GM12878 (cell line): ENCODE measurements at places on chromosomes 4 and X.

GRCh38 chrX:15749642-15750610 lies 11.9 kb downstream of the CA5B start:
- no peak for DNase-seq

- no peak for DNase-seq
These were observed 176.5 kb downstream of the AR start for GRCh38 chrX:67720344-67720743.

DNA sequence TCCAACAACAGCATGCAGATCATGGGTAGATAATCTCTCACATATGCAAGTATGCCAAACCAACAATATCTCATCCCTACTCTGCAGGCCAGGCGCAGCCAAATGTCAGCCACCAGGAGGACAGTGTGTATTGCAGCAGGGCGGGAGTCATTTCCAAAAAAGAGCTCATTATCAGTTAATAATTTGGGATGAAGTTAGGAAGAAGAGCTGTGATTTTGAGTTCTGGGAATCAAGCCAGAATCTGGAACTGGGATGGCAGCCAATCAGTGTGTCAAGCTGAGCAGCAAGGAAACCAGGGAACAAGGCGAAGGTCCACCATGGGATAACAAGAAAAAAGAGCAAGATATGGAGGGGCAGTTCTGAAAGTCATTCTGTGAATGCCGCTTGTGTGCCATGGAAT lies 88.2 kb upstream of the CAMK2D start:
- no peak for DNase-seq

- no peak for DNase-seq
These were observed 108.1 kb downstream of the UCHL1 start for GRCh38 chr4:41364876-41365275.

DNA sequence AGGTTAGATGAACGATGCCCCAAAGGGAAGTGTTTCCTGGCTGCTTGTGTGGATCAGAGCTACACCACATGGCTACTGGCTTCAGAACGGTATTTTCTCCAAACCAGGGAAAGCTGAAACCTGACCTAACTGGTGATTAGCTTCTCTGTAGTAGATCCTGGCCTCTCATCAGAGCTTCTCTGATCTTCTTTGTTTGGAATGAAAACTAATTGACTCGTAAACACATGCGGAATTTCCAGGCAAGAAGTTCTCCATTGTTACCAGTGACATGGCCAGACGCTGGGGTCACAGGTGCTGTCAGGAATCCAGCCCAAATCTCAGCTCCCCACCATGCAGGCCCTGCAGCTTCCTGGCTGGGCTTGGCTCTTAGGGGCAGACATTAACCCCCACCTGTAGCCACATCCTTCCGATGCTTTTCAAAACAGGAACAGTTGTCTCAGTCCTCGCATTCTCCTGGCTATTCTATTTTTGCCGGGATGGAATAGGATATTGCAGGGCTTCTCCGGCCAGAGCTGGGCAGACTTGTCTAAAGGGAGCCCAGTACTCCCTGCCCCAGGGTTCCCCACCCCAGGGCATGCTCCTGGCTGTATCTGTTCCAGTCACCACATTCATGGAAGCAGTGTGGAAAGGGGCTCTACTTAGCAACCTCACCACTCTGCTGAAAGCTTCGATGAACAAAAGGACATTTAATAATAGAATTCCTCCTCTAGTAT lies 305.4 kb upstream of the F9 start:
- no peak for DNase-seq

DNA sequence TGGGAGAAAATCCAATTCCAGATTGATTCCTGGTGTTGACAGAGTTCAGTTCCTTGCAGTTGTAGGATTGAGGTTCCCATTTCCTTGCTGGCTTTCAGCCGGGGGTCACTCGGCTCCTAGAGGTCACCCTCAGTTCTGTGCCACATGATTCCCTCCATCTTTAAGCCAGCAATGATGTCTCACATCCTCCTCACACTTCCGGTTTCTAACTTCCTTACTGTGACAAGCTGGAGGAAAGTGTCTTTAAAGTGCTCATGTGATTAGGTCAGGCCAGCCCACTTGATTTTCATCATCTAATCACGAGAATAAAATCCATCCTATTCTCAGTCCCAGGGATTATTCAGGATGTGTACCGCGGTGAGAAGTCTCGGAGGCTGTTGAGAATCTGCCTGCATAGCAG lies 19.4 kb upstream of the SMIM31 start:
- no peak for DNase-seq

GRCh38 chr4:123581802-123582201 lies 185.2 kb downstream of the SPRY1 start:
- no peak for DNase-seq

DNA sequence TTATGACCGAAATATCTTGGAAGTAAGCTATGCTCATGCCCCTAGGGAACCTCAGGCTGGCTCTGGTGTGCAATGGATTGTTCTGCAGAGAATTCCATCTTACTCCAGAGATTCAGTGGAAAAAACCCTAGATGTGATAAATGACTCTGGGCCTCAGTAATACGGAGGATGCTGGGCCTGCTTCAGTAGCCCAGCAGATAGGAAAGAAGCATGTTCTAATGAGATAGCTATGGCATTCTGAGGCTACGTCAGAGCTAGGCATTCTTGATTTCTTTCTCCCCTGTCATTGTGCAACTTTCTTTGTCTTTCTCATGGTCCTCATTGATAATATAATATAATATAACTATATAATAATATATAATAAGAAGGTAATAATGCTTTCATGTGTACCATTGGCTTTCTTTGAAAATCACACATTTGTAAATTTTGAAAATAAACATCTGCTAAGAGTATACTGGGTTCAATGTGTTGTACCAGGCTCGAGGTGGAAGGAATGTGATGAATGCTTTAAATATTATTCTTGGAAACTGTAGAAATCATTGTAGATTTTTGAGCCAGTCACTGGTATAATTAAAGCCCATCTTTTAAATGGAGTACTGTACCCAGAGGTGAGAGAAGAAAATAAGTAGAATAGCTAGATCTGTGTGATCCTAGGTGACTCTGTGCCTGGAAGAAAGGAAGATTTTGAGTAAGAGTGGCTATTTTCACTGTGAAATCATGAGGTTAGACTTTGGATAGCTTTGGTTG lies 152.0 kb downstream of the IL15 start:
- no peak for DNase-seq

- no peak for DNase-seq
These were observed 544.7 kb downstream of the NLGN4X start for GRCh38 chrX:5683996-5684395.

DNA sequence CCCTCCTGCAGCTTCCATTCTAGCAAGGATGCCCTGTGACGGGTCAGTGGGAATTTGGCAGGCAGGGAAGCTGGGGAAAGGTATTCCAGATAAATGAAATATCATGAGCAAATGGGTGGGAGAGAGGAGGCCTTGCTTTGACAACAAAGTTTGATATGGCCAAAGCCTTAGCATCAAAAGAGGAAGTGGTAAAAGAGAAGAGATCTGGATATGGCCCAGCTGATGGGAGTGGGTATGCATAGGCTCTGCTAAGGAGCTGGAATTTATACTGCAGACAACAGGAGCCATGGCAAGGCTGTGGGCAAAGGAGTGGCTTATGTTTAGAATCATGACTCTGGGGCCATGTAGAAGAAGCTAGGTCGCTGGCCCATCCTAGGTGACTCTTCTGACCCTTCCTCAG lies 89.2 kb downstream of the PJA1 start:
- DNase-seq, result no peak

DNA sequence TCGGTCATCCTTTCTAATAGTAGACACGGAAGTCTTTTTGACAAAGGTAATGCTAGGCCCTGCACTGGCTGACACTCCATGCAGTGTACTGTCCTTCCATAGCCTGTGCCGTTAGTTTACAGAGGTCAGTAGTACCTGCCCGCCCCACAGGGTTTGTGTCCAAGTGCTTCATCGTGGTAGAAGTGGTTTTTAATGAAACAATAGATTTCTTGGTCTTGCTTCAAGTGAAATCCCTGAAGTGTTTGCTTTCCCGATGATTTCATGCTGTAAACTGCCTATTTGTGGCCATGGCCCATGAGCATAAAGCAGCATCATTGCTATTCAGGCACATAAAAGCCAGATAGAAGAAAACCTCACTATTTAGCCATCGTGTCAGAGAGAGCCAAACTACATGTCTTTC lies 139.3 kb downstream of the GPR143 start:
- DNase-seq, result no peak

DNA sequence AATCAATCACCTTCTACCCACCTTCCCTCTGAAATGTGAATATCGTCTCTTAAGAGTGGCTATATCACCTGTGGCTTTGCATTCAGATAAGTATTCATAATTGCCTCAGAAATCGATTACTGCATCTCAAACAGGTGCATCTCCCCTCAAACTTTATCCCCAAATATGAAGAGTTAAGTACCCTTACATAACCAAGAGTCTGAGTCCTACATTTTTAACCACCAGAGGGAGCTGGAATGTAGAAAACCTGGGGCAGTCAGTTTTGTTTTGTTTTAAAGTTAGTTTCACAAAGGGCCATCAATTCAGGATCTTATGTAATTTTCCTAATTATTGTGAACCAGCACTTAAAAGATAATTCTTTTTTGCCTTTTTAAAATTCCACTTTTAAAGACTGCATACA lies 5.7 kb downstream of the TCEANC start:
- DNase-seq, result no peak

DNA sequence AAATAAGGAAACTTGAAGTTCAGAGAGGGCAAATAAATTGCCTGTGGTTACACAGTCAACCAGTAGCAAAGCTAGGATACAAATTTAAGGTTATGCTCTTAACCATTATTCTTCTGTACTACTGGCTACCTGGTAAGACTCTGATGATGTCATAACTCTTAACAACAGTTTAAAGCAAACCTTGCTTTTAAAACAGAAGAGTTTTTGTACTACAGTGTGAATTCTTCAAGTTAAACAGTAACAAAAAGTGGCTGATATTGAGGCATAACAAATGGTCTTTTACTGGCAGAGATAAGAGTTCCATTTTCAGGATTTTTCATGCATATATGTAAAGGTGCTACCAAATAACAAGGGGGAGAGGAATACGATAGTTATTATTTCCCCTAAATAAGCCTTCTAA lies 23.4 kb downstream of the TAB3 start:
- no peak for DNase-seq

- DNase-seq, result no peak
These were observed 198.6 kb downstream of the LRBA start for GRCh38 chr4:150816491-150816890.

GRCh38 chr4:2254665-2255500 lies 7.0 kb downstream of the MXD4 start:
- DNase-seq, result no peak

GRCh38 chr4:17030543-17030942 lies 132.1 kb upstream of the LDB2 start:
- DNase-seq, result no peak

GRCh38 chr4:855880-856224 lies 29.9 kb upstream of the CPLX1 start:
- no peak for DNase-seq

DNA sequence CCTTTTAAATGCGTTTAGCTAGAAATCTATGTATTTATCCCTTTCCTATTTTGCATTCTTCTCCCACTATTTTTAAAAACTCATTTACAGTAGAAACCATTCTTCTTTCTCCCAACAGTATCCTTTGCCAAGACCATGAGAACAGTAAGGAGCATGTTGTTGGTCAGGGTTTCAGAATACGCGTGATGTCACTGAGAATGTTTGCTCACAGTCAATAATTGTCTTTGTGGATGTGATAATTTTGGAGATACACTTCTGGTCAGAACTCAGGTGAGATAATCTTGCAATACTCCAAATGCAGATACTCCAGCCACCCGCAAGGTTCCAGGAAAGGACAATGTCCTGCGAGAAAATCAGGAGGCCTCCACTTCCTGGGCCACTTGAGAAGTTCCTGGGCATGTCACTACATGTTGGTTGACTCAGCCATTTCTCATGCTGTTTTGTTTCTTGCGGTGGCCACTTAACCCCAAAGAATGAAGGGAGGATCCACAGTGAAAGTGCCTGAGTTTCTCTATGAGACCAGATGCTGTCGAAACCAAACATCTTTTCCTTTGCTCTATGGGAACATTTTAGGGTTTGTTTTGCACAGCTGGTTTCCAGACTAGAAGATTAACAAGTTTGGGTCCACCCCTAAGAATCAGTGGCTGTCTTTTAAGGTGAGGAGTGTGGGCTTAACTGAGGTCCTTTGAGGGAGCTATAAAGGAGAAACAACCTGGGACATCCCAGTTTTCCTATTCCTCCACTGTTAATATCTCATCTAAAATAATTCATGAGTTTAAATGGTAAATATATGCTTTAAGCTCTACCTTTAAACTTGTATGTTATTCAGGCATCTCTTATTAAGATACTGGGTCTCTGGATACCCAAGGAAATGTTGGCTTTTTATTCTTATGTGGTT lies 116.0 kb downstream of the SOWAHB start:
- DNase-seq, result peak; percentile 76

GRCh38 chr4:1155314-1155713 lies 17.1 kb downstream of the SPON2 start:
- DNase-seq, result no peak

DNA sequence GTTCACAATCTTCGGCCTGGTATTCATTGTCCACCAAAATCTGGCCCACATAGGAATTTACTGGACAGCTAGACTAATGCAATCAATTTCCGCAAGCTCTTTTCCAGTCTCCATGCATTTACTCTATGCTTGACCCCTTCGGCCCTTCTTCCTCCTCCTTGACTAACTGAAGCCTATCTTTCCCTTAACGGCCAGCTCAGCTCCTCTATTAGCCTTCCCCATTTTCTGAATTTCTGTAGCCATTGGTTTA lies 1.2 kb upstream of the PHKA2 start:
- DNase-seq, result peak; percentile 15

DNA sequence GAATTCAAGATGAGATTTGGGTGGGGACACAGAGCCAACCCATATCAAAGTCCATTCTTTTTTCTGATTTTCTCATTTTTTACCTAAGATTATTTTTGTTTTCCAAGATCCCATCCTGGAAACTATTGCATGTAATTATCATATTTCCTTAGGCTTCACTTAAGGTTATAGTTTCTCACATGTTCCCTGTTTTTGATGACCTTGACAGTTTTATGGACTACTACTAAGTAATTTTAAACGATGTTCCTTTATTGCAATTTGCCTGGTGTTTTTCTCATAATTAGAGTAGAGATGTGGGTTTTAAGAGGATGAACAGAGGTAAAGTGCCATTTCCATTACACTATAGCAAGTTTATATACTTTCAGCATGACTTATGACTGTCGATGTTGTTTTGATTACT lies 795.1 kb downstream of the FAT4 start:
- no peak for DNase-seq

DNA sequence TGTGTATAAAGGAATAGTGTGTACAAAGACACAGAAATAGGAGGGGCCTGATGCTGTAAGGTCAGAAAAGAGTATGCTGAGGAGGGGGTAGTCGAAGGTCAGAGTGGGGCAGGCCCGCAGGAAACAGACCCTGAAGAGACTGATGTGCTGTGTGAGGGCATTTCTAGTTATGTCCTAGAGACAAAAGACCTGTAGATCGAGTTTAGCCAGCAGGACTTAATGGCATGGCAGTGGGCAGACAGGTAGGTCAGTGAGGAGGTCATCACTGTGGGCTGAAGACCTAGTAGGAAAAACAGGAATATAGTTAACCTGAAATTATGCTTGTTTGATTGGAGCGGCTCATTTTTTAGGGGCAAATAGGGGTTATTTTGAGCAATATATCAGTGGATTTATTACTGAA lies 57.1 kb downstream of the KIAA0232 start:
- DNase-seq, result no peak
